ENCODE measurements at places on chromosomes 11 and 22.
A peak's percentile ranks its signal among the peaks of the same experiment; 100 is the strongest.

GRCh38 chr11:94895451-94895850 lies 77.9 kb downstream of the CWC15 start:
- no peak for DNase-seq

GRCh38 chr22:28801845-28802594 lies 1.7 kb upstream of the XBP1 start:
- DNase-seq, result peak; percentile 57

GRCh38 chr11:57515332-57516060 lies at the start of gene SLC43A1:
Gene SLC43A1, minus strand, starts transcription at chr11:57515702. Its CDS starts 1,591 bp downstream, at chr11:57514111.
- peak; percentile 46 for DNase-seq

DNA sequence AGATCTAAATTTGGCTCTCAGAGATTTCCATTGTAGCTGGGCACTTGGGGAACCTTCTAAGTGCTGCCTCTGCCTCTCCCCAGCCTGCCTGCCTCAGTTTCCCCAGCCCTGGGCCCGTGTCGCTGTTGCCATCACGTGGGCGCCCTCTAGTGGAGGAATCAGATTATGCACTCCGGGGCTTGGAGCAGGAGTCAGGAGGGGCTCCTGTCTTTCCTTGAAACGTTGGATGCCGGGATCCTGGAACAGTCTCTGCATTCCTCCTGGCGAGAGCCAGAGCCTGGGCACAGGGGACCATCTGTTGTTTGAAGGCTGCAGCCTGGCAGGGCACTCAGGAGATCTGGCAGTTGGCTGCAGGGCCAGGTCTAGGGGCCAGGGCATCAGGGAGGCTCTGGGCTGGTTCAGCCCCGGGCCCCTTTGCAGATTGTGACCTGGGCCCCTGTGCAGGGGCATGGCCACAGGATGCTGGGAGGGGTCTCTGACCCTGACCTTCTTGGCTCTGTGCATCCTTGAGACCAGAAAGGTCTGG lies 71.6 kb downstream of the LRP5 start:
- DNase-seq, result peak; percentile 69

DNA sequence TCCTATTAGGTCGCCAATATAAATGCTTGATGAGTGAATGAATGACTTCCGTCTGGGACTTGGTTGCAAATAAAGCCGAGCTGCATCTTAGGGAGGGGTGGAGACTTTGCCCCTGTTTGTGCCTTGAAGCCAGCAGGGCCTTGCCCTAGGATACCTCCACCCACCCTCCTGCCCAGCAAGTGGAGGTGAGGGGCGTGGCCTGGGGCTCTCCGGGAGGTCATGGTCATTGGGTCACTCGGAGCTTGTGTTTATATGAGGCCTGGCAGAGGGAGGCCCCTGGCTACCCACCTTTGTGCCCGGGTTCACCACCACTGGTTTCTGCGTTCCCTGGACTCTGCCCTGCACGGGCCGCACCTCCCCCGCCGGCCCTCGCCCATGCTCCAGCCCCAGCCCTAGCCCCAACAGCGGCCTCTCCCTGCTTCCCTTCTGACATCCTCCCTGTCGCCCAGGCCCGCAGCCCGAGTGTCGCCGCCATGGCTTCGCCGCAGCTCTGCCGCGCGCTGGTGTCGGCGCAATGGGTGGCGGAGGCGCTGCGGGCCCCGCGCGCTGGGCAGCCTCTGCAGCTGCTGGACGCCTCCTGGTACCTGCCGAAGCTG lies 4.3 kb downstream of the MPST start:
- no peak for DNase-seq

DNA sequence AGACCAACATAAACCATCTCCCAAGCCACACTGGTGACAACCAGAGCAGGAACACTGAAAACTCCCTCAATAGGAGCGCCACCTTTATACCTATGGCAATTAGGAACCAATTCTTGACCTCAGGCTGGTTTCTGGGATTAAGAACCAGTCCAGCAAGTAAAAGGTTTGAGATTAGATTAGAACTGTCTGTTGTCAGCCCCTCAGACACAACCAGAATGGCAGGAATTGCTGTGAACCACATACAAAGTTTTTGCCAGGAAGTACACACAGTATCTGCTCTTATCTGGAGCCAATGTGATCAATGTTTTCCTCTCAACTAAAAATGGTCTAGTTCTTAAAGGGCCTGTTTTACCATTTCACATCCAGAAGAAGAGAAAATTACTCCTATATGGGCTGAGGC lies 55.2 kb downstream of the RBFOX2 start:
- no peak for DNase-seq

DNA sequence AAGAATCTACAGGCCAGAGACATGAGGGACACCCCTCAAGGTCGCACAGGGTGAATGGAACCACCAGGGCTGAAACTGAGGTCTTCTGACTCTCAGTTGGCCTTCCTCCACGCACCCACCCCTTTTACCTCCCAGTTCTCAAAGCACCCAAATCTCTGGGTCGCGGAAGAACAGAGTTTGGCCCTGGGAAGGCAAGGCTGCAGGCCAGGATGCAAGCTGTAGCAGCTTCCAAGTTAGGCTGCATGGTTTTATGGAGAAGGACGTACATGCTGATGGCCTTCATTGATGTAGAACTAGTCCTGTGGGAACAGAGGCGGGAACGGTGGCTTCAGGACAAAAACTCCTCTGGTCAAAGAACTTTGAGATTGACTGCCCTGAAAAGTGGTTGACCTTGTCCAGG lies 143.5 kb upstream of the B3GAT1 start:
- no peak for DNase-seq
